ENCODE measurements at places on chromosomes 16 and 17.

DNA sequence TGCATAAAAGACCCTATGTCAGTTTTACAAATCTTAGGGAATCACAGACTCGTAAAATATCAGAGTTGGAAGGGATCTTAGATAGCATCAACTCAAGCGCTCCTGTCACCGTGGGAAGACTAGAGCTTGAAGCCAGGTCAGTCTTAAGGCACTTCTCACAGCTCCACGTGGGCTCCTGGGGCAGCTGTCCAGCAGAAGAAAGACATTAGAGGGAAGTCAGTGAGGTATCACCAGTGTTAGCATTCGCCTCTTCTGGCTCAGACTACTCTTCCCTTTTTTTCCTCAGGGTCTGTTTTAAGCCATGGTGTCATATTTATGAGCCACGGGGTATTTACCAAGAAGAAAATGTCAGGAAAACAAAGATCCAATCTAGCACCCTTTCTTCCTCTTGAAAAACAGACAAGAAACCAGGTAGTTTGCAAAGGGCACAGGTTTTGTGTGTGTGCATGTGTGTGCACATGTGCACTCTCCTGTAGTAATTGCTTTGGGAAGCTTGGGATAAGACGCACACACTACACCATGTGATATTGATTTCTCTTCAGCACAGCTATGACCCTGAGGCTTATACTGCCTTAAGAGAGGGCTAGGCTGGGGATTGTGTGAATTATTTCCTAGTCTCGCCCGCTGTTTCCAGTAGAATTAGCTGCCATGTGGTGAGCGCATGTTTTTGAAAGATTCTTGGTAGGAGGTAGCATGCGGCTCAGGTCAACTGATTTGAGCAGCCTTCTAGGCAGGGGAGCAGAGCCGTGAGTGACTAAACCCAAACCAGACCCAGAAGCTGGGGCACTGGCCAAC is 61.0 kb upstream of the ELAC2 start:
- no peak for DNase-seq

- no peak for DNase-seq
Measured at GRCh38 chr17:68961214-68961882, 6.2 kb upstream of the ABCA8 start.

- DNase-seq, result no peak
Measured at GRCh38 chr16:26240807-26241206, 549.0 kb downstream of the HS3ST4 start.

DNA sequence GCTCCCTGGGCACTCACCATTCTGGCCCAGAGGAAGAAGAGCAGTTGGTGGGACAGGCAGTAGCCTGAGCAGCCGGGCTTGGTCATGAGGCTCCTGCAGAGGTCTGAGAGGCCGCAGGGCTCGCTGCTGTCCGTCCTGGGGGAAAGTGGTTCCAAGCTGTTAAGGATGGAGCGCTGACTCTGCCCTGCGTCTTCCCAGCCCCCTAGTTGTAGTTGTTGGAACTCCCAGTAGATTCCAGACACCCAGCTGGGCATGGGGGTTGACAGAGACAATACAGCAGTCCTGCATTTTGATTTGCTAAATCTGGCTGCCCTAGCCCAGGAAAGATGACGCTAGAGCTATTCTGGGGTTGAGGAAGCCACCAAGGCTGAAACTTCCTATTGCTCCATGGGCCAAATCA is 7.3 kb downstream of the C16orf89 start:
- DNase-seq, result no peak

GRCh38 chr16:50401355-50401754 is 32.6 kb upstream of the BRD7 start:
- no peak for DNase-seq

GRCh38 chr17:27577884-27578717 is 52.9 kb upstream of the LGALS9 start:
- peak; percentile 62 for DNase-seq

DNA sequence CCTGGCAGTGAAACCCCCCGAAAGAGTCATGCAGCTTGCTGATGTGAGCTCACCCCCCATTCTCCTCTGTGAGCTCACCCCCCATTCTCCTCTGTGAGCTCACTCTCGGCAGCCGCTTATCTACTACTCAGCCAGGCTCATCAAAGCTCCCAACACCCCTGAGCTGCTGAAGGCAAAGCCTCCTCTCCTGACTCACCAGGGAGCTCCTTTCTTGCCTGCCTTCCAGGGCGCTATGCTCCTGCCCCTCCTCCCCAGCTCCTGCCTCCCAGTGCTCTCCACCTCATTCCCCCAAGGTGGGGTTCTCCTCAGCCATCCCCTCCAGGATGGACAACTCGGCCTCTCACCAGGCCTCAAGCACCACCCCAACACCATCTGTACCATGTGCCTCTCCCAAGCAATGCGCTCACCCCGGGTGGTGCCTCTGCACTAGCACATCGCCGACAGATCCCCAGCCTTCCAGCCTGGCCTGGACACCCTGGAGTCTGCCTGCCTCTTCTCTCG is 27.7 kb upstream of the FAAP100 start:
- no peak for DNase-seq

- DNase-seq, result peak; percentile 42
Measured at GRCh38 chr17:29133121-29133713, 47.0 kb downstream of the MYO18A start.

DNA sequence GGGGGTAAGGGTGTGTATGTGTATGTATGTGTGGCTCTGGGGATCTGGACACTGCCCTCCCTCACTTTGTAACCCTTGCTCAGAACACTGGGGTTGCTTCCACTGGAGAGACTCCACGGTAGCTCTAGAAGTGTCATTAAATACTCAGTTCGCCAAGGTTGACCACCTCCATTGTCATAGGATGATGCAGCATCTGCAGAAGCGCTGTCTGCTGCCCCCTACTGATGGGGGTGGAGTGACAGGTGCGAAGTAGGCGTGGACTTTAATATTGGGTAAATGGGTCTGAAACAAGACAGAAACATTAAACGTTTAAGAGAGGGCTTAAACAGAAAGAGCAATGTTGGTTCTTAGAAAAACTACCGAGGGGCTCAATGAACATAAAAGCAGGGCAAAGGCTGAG is 35.5 kb upstream of the STAC2 start:
- DNase-seq, result peak; percentile 43

DNA sequence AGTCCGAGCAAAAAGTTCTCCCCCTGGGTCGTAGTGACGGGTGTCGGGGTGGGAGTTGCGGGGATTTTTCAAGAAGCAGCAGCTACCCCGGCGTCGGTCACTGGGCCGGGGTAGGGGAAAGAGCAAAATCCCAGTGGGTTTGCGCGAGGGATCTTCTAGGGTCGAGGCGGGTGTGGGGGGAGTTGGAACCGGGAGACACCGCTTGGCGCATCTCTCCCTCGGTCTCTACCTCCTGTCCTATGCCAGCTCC is 2.3 kb upstream of the UBTF start:
- no peak for DNase-seq

DNA sequence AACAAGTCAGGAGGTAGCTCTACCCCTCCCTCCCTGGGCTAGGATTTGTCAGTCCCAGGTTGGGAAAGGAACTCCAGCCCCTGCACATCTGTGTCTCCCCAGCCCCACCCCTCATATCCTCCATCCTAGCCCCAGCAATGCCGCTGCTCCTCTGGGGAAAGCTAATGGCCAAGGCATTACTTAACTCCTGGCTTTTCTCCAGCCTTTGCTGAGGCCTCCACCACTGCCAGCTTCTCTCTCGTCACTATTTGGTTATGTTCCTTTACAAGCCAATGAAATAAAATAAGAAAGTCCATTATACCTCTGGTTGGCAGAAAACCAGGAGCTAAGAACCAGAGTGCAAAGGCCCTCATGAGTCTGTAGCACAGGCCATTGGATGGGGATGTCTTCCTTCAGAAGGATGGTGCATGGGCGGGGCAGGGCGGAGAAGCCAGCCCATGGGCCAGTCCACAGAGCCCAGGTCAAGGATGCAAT is 171.0 kb downstream of the CCDC182 start:
- DNase-seq, result no peak

GRCh38 chr16:53089434-53090285 is 34.9 kb downstream of the CHD9 start:
- no peak for DNase-seq

- DNase-seq, result no peak
Measured at GRCh38 chr17:16909472-16910246, 62.3 kb downstream of the TNFRSF13B start.

Measured in hematopoietic multipotent progenitor cell treated with erythropoietin and hydrocortisone succinate and interleukin-3 and kit ligand, for 4 days (in vitro differentiated cells).